Lower lobe of right lung (tissue), 2 donors: ENCODE measurements at places on chromosomes 7 and 10. TPM values are rescaled to one million over a fixed set of nuclear protein-coding genes. Genes with fewer than 3 reads are reported as not detected.

GRCh38 chr7:46397591-46397990 is 476.5 kb upstream of the IGFBP3 start:
- no peak for DNase-seq

DNA sequence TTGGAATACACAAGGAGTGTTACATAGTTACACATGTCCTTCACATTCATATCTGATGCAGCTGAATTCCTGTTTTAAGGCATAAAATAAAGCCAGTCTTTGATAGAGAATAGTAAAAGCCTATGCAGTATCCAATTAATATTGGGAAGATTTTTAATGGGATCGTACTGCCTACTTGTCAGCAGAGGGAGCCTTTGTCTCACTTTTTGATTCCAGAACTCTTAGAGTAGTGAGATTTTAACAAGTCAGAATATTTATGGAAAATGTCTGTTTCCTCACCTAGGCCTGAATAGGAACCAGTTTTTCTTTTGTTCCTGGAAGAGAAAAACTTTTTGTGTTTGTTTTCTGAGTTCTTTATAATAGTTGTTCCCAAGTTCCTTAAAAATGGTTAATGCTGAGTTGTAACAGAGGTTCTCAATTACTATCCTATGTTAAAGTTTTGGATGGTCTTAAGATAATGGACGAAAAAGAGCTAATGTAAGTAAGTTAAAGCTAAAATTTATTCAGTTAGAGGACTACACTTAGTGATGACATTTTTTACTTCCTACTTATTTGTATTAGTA is 114.0 kb downstream of the BBS9 start:
- no peak for DNase-seq

GRCh38 chr10:30046476-30046875 is 12.9 kb downstream of the JCAD start:
- DNase-seq: no peak

GRCh38 chr7:318878-319661 is 29.1 kb downstream of the FOXL3 start:
- DNase-seq: peak; percentile 40

DNA sequence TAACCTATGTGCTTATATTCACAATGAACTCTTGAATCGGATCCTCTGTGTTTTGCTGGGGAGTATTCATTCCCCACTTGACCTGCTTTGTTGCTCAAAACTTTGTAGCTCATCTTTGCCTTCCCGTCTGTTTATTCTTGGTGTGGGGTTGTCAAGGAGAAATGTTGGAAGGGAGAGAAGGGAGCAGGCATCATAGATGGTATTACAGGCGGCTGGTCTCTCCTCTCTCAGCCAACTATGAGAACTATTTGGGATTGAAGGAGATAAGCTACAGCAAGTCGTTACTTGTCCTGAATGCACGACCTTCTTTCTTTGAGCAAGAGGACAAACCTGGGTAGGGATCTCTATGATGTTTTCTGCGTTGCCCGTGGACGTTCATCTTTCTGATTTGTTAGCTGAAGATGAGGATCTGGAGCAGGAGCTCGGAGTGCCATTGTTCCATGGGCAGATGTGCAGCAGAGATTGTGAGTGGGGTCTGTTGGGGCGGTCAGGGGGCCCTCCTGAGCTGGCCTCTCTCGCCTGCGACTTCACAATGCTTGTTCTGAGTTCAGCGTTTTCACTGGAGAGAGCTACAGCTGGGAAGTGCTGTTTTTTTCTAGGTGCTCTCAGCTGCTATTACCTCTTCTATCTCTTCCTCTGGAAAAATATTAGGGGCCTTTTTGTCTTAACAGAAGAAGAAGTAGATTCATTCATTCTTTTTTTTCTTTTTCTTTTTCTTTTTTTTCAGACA is 126.9 kb upstream of the KLF6 start:
- no peak for DNase-seq

GRCh38 chr7:68744036-68744435 is 854.2 kb upstream of the AUTS2 start:
- no peak for DNase-seq

GRCh38 chr7:151367284-151367683 is 25.7 kb downstream of the NUB1 start:
- no peak for DNase-seq

Gene GSDME
- 8.2 TPM for total RNA-seq

Gene FRMD4A
- 64.8 TPM for total RNA-seq

DNA sequence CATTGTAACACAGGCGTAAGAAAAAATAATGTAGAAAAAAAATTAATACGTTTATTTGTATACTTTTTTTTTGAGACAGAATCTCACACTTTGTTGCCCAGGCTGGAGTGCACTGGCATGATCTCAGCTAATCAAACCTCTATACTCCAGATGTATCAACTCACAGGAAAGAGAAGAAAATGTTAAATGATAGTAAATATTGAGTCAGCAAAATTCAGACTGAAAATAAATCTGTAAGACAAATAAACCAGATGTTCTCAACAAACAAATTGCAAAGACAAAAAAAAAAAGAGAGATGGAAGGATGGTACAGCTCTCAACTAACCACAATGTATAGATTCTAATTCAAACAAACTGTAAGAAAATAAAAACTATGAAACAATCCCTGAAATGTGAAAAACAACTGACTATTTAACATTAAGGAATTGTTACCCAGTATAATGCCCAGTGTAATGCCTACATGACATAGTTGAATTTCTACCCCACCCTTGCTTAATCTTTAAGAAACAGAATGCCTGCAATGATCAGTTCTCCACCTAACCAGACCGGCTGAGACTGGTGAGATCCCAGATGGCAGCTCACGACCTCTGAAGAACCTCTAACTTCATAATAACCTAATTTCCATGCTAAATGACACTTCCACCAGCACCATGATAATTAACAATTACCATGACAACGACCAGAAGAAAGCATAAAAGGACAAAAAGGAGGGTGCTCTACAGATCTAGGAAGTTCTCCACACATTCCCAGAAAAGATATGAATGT is 272.0 kb upstream of the GNAI1 start:
- no peak for DNase-seq

Gene RFC2
- total RNA-seq: 18.5 TPM

DNA sequence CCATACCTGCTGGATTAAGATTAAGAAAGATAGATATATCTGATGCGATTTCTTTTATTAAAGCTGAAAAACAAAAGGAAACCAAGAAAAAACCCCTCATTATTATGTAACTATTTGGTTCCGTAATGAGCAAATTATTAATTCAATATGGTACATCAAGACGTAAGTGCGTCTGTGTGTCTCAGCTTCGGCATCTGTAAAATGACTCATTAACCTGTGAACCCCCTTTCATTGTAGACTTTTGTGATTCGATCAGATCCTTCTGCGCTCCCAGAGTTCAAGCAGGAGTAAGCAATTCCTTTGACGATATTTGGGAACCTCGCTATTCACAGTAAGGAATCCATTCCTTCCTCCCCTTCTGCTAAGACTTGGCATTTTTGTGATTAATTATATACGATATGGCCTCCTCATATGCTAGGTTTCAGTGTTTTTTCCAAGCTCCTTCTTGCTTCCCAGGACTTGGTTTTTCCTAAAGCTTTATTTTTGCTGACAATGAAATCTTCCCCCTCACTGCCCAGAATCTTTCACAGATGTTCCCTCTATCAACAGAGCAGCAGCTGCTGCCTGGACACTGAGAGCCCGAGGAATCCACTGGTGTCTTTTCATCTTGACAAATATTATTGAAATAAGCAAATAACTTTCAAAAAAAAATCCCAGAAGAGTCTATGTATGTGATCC is 171.7 kb upstream of the CELF2 start:
- no peak for DNase-seq
